ENCODE measurements at places on chromosomes 4 and X.

DNA sequence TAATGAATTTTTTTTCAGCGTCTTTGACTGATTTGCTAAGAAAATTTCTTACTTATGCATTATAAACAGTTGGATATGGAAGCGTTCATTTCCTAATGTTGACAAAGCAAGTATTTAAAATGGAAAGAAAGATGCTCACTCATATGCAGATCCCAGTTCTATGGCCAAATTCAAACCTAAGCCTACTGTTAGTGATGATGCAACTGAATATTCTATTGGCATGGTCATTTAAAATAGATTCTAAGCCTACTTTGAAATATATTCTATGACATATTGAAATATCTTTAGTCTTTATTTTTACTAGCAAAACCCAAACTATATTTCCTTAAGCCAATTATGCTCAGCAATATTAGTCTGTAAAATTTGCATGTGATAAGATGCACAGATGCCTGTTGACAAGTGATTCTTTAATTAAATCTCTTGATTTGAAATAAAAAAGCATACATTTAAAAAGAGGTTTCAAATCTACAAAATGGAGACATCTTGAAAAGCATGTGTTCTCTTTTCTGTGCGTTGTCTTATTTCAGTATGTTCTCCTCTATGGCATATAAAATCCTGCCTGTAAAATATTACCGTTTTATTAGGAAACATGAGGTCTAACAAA, 96.6 kb upstream of the NAP1L5 start:
- no peak for DNase-seq

DNA sequence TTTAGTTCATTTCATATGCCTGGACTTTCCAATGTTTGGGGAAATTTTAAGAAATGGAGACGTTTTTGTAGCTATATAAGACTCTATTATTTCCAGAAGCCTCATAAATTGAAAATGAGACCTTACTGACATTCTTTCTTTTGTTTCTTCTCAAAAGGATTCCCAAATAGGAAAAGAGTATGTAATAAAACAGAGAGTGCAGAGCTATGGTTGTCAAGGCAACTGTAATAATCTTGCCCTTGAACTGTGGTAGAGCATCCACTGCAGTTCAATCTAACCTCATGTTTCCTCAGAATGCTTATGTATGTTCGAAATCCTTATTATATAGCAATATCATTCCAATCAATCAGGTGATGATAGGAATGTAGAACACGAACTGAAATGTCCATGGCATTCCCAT, 54.1 kb downstream of the AMELX start:
- DNase-seq: no peak

DNA sequence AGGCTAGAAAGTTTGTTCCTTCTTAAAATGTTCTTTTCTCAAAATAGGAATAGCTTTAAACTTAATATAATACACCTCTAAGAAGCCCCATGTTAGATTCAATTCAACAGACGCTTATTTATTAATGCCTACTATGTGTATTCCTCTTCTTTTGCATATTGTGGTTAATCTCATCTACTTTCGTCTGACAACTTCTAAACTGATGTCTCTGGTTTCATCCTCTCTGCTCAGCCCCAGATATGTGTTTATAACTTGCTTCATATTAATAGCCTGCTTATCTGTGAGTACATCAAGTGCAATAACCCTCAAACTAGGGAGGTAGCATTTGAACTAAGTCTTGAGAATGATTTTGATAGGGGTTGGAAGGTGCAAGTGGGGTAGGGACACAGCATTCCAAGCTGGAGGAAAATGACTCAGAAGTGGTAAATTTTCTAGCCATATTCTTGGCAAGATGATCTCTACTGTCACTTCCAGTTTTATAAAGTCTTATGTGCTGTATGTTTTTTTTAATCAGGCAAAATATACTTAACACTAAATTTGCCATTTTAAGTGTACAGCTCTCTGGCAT, 37.0 kb downstream of the STK26 start:
- DNase-seq: no peak

GRCh38 chr4:89653012-89653411, 183.9 kb downstream of the SNCA start:
- DNase-seq: no peak

DNA sequence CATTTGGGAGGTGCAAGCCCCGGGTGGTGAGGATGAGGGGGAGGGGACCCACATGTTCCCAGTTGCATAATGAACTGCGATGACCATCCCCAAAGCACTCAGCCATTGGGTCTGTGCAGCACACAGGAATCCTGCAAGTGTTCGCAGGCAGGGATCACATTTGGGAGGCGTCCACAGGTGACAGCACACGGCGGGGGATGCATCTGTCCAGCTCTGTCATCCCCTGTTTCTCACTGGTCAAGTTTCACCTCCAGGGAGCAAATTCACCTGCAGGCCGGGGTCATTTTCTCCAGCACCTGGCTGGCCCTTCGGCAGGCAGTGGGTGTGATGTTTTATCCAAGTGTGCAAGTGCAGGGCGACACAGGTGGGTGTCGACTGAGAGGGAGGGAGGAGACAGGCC, 33.3 kb upstream of the SORCS2 start:
- no peak for DNase-seq

GRCh38 chr4:84681486-84682274, 98.8 kb downstream of the CDS1 start:
- DNase-seq: no peak

GRCh38 chr4:86596807-86597206, 2.7 kb downstream of the PTPN13 start:
- DNase-seq: no peak

- DNase-seq: no peak
These were observed 296.1 kb downstream of the TLL1 start for GRCh38 chr4:166169111-166169510.

DNA sequence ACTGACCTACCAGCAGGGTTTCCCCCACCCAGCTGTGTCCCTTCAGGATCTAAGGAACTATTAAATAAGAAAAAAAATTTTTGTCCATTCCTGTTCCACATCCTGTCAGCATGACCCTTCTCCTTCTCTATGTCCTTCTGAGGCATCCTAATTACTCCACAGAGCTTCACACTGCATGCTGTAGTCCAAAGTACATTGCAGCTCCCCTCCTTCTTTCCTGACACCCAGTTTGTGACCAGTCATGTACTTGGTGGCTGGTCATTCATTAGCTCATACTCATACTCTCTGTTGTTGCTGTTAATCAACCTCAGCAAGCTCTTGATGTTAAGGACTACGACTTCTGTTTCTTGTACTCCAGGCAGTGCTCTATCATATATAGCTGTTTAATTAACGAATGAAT, 2.4 kb upstream of the EGF start:
- no peak for DNase-seq

GRCh38 chr4:54365691-54366090, 136.6 kb downstream of the PDGFRA start:
- no peak for DNase-seq

- no peak for DNase-seq
These were observed 835 bp downstream of the TMEM185A start for GRCh38 chrX:149630681-149631233.

GRCh38 chr4:97577004-97577403, 566.3 kb downstream of the STPG2 start:
- DNase-seq: no peak

DNA sequence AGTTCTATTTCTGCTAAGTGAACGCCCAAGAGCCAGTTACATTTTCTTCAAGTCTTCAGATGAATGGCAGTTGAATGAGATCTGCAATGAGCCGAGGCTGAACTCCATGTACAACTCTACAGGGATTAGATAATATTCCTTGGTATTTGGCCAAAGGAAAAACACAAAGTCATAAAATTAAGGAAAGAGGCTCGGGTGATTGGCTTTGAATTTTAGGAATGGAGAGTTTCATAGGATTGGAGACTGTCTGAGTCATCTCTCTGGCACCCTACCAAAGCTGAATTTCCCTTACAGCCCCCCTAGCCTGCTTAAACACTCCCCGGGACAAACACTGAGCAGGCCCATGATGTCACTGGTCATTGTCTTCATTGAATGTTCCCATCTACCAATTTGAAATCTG, 188.0 kb upstream of the C1QTNF7 start:
- no peak for DNase-seq

GRCh38 chr4:106775636-106776035, 260.5 kb downstream of the DKK2 start:
- DNase-seq: no peak

DNA sequence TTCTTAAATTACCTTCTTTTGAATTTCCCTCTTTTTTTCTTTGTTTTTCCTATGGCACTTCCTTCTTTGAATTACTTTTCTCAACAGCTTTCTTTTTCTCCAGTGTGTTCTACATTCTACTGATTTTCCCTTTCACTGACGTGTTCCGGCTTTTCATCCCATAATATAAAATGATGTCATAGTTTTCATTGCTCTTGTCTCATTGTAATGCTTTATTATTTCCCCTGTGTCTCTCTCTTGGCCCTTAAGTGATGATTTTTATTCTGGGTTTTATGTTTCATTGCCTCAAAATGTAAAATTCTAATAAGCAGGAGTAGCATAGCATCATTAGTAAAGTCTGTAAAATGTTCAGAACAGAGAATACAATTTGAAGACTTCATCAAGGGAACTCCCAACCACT, 299.3 kb downstream of the KCTD8 start:
- no peak for DNase-seq

DNA sequence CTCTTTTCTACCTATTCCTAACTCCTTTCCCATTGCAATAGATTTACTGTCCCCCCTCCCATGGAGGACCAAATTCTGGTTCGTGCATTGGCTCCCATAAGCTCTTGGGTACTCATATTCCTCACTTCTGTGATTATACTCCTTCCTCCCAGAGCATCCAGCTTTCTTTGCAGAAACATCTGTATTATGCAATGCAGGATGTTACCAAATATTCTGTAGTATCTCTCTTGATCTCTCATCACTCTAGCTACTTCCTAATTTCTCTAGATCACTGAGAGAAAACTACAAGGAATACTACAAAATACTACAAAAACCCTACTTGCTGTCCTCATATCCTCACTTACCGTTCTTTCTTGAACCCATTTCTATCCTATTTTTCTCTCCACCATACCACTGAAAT, 395.9 kb upstream of the HS3ST1 start:
- DNase-seq: no peak

- DNase-seq: no peak
These were observed 764.1 kb upstream of the TENM3 start for GRCh38 chr4:181479141-181479540.

GRCh38 chrX:74781507-74782034, 143.7 kb downstream of the NEXMIF start:
- DNase-seq: no peak

GRCh38 chr4:126916626-126917140, 716.1 kb upstream of the INTU start:
- no peak for DNase-seq

GRCh38 chr4:129603241-129603931, 507.4 kb downstream of the C4orf33 start:
- DNase-seq: no peak

DNA sequence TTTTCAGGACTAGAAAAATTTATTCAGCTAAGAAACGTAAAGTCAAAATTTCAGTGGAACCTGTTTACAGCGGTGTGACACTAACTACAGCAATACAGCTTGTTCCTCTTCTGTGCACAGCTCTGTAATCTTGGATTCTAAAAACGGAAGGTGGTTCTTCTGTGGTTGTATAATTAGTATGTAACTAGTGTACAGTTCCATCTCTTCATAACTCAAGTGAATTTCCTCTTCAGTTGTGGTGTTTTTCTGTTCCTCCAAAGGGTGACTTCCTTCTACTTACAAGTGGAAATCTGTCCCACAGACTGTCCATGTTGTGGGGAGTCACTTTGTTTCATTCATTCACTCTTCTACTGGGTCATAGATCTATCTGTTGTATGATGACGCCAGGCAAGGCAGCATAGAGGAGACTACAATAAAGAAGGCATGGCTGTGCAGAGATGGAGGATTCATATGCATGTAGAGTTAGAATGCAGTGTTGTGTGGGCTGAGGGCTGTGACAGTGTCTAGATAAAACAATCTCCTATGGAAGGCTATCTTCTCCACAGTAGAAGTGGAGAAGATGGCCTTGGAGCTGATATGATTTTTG, 5.4 kb downstream of the DAPP1 start:
- DNase-seq: no peak

DNA sequence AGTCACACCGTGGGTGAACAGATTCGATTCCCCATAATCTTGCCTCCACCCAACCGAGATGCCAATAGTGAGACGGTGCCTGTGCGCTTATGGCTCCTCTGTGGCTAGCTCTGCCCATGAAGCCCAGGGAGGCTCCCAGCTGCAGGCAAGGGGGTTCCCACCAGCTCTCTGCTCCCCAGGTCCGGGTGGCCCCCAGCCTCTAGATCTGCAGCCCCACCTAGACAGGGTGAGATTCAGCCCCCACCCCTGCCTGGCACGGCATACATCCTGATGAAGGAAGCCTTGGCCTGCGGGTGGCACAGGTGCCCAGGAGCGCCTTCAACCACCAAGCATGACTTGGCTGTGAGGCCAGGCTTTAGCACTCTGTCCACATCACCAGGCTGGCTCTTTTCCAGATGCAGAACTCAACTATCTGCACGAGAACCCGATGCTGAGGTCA, 40.6 kb downstream of the WDR1 start:
- DNase-seq: no peak

DNA sequence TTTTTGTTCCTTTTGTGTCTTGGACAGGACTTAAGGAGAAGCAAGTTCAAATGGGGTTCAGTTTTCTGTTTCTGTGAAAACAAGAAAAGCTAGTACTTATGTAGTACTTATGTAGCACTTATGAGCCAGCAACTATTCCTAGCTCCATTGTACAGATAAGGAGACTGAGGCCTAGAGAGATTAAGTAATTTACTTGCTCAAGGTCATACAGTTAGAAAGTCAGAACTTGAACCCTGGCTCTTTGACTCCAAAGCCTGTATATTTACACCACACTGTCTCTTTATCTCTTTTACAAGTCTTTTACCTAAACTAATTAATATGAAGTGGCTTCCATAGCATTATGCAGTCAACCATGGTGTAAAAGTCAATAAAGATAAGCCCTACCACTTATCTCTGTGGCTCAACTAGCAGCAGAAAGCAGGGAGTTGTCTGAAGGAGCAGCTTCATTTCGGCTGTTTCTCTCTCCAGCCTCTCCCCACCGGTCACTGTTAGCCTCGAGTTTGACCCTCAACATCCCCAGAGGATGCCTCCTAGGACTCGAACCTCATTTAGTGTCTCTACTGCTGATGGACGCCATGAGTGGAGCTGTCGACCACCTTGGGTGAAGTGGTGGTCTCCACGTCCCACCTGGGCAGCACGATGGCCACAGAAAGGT, 209.9 kb downstream of the SHROOM3 start:
- DNase-seq: no peak

DNA sequence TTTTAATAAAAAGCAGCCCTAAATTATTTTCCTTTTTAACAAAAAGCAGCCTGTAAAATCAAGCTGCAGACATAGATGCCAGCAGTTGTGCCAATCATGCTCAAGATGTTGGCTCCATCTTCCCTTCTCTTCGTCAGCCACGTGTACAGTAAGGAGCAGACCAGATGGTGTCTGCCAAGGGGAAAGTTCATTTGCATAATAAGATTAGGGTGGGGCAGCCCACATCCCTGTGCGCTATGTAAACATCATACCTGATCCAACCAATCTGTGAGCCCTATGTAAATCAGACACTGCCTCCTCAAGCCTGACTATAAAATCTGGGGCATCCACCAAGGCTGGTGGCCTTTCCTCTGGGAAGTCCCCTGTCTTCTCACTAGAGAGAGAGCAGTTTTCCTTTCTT, 23.1 kb upstream of the C1GALT1C1 start:
- DNase-seq: no peak

- no peak for DNase-seq
These were observed 273.9 kb downstream of the BCOR start for GRCh38 chrX:39823854-39824253.

All from activated effector memory CD4-positive, alpha-beta T cell treated with Interleukin-2 at 50 U/mL for 16 hours (primary cell).